ENCODE measurements at places on chromosomes 2 and 18. TPM values are rescaled to one million over a fixed set of nuclear protein-coding genes. Genes with fewer than 3 reads are reported as not detected.

GFPT1 gene
- 31.0 TPM for total RNA-seq

CFAP53 gene
- total RNA-seq = not detected

CCDC102B gene
- total RNA-seq = 9.7 TPM

PDE11A gene
- not detected for total RNA-seq

BOK gene
- 67.3 TPM for total RNA-seq

ASTL gene
- total RNA-seq = not detected

PDCD1 gene
- total RNA-seq = not detected

ANKRD53 gene
- 0.11 TPM for total RNA-seq

MYO3B gene
- 0.06 TPM for total RNA-seq

DNA sequence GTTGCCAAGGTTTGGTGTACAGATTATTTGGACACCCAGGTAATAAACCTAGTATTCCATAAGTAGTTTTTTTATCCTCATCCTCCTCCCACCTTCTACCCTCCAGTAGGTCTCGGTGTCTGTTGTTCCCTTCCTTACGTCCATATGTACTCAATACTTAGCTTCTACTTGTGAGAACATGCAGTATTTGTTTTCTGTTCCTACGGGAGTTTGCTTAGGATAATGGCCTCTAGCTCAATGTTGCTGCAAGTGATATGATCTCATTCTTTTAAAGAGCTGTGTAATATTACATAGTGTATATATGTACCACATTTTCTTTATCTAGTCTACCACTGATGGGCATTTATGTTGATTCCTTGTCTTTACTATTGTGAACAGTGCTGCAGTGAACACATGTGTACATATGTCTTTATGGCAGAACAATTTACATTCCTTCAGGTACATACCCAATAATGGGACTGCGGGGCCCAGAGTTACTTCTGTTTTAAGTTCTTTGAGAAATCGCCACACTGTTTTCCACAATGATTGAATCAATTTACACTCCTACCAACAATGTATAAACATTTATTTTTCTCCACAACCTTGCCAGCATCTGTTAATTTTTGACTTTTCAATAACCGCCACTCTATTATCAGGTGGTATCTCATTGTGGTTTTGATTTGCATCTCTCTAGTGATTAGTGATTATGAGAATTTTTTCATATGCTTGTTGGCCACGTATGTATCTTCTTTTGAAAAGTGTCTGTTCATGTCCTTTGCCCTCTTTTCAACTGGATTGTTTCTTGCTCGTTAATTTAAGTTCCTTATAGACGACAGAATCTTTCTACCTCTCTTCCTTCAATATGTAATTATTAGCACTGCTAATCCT lies 88.0 kb downstream of the MEMO1 start:
- DNase-seq = no peak

- no peak for DNase-seq
These were observed 6.5 kb downstream of the NBAS start for GRCh38 chr2:15554525-15555218.

DNA sequence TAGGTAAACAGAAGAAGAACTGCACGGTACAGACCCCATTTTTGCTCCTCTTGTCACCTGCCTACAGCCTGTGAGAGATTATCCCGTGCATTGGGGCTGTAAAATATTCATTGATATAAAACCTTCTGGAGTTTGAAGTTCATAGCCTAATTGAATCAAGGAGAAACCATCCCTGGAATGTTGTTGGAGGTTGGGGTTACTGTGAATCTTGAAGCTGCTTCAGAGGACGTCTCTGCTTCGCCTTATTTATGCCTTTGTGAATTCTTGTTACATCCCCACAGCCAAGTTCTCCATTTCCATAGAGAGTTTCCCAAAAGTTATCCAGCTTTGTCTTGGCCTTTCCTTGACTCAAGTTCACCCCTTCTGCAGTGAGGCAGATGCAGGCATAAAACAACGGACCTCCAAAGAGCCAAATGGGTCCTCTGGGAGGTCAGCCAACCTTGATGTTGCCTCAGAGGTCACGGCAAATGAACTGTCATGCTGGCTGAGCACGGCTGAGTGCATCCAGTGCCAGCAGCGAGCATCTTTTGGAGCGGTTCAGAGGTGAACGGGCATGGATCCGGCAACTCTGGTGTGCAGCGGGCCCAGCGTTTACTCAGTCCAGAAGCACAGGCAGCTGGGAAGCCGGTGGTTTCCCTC lies 317.6 kb downstream of the PRKCE start:
- no peak for DNase-seq

DNA sequence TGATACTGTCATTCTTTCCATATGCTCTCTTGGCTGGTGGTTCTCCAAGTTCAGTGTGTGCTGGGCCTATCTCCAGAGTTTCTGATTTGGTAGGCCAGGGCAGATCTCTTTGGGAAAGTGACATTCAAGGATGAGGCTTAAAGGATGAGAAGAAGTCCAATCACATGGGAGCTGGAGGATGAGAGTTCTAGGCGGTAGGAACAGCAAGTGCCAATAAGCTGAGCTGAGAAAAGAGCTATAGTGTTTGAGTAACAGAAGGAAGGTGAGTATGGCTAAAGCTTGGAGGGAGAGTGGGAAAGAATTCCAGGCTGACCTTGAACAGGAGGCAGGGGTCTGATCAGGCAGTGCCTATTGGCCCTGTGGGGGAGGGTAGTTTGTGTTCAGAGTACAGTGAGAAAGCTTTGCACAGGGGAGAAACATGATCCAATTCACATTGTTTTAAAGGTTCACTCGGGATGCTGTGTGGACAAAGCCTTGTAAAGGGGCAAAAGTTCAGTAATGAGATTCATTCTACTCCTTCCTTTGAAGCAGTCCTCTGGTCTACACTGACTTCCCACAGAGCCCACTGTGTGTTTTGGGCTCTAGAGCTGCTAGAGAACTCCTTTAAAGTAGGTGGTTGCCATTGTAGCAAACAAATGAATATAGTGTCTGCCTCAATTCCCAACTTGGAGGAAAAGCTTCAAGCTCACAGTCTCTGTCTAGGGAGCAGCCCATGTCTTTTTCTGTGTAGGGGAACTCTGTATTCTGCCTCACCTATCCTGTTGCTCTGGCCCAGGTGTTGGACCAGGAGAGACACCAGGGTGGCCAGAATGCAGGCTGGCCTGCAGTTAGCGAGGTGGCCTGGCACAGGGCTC lies 81.8 kb downstream of the FASTKD2 start:
- no peak for DNase-seq

- no peak for DNase-seq
These were observed 56.5 kb downstream of the ACAA2 start for GRCh38 chr18:49756671-49757362.

GRCh38 chr2:148906124-148906523 lies 31.1 kb downstream of the KIF5C start:
- peak; percentile 51 for DNase-seq

- DNase-seq = no peak
These were observed 4.8 kb downstream of the NT5C1B start for GRCh38 chr2:18584608-18584954.

GRCh38 chr2:70526126-70526525 lies 27.5 kb downstream of the TGFA start:
- no peak for DNase-seq

- peak; percentile 32 for DNase-seq
These were observed 697 bp downstream of the KCMF1 start for GRCh38 chr2:84971510-84972206.

GRCh38 chr2:178101321-178102079 lies 10.7 kb upstream of the RBM45 start:
- peak; percentile 58 for DNase-seq

GRCh38 chr2:46351098-46351749 lies 54.0 kb downstream of the EPAS1 start:
- no peak for DNase-seq

GRCh38 chr2:203022751-203023150 lies 8.1 kb downstream of the NBEAL1 start:
- no peak for DNase-seq

- peak; percentile 62 for DNase-seq
These were observed 75.1 kb downstream of the AGPS start for GRCh38 chr2:177467646-177468045.

GRCh38 chr2:84481702-84482101 lies 22.6 kb upstream of the SUCLG1 start:
- DNase-seq = peak; percentile 73

DNA sequence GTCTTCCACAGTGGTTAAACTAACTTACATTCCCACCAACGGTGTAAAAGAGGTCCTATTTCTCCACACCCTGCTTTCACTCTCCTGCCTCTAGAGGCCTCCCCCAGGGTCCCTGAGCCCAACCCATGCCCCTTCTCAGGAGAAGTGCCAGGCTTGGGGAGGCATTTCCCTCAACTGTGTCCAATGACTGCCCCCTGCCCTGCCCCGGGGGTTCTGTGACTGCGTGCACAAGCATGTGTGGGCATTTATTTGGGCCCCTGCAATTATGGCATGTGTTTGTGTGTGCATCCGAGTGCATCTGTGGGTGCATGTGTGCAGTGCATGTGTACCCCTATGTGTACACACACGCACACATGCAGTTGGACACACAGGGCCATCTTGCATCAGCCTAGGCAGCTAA lies 57.3 kb downstream of the INHBB start:
- no peak for DNase-seq

- peak; percentile 65 for DNase-seq
These were observed 58.2 kb downstream of the COPS8 start for GRCh38 chr2:237143676-237144440.

- DNase-seq = no peak
These were observed 12.0 kb upstream of the ARHGAP15 start for GRCh38 chr2:143117225-143117624.

DNA sequence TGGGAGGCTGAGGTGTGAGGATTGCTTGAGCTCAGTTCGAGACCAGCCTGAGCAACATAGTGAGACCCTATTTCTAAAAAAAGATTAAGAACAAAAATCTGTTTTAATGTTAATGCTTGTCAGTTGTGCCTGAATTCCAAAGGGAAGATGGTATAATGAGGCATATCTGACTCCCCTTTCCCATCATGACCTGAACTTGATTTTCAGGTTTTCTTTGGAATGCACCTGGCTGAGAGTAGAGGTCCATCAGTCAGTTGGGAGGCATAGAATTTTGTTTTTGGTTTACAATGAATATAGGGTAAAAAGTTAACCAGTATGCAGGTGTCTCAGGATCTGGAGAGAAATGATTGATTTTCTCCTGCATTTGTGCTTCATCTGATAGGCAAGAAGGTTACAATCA lies 20.4 kb downstream of the RPIA start:
- DNase-seq = no peak
